ENCODE measurements at places on chromosomes 1 and 21.

- DNase-seq, result no peak
These were observed 1.1 kb upstream of the RCAN3 start for GRCh38 chr1:24501371-24502064.

GRCh38 chr1:3056641-3057040, 12.4 kb upstream of the PRDM16 start:
- DNase-seq, result no peak

DNA sequence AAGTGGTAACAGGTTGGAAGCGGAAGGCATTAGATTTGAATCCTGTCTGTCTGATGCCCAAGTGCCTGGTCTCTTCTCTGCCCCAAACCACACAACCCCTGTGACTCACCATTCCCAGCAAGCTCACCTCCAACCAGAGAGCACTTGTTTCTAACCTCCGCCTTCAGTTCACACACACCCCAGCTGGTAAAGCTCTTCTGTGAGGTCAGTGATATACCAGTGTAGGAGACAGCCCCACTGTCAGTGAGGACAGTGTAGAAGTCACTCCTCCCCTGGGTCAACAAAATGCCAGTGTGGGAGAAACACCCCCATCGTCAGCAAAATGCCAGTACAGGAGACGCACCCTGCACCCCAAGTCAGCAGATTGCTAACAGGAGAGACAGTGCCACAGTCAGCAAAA, 2.6 kb downstream of the RIMS3 start:
- no peak for DNase-seq

DNA sequence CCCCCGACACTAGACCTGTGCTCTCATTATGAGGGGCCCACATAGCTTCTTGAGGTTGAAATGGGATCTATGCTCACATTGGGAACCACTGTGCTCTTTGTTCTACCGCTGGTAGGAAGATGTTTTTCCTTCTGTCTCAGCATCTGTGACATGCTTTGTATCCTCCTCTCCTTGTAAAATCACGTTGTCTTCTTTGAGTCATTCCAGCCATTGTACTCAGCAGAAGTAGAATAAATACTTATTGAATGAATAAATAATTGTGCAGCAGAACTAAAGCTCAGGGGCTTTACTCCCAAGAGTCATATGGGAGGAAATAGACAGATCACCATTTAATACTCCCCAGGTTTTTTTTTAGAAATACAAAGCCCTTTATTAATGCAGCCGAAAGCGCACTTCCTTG, 66.3 kb upstream of the EDEM3 start:
- DNase-seq, result no peak

DNA sequence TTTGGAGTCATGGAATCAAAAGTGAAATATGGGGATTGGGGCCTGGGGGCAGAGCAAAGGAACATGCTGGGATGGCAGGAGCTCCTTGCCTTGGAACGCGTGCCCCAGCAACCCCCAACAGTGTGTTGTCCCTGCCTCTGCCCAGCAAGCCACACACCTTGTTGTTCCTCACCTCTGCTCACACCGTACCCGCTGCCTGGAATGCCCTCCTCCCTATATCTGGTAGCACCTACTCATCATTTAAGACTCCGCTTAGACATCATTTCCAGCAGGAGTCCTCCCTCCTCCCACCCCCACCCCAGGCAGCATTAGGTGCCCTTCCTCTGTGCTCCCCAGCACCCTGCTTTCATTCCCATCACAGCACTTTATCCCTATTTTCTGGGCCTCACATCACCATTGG, 7.8 kb downstream of the NECTIN4 start:
- DNase-seq, result no peak

- no peak for DNase-seq
These were observed 24.6 kb upstream of the COL9A2 start for GRCh38 chr1:40341491-40342380.

DNA sequence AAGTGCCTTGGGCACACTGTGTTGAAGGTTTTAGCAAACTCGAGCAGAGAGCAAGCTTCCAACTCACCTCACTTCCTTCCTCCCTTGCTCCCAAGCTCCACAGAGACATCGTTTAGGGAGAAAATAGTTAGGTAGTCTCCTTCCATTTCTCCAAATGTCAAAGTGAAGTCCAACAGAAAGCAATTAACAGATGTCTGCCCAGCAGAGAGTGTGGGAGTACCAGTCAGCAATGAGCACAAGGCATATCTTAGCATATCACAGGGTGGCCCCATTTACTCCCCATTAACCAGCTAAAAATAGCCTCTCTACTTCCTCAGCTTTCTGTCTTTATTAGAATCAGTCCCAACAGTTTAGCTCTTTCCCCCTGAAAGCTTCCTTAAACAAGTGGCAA, 334.2 kb upstream of the CAMK1G start:
- DNase-seq, result no peak

- no peak for DNase-seq
These were observed 16.4 kb upstream of the ATP1A1 start for GRCh38 chr1:116356673-116357072.

DNA sequence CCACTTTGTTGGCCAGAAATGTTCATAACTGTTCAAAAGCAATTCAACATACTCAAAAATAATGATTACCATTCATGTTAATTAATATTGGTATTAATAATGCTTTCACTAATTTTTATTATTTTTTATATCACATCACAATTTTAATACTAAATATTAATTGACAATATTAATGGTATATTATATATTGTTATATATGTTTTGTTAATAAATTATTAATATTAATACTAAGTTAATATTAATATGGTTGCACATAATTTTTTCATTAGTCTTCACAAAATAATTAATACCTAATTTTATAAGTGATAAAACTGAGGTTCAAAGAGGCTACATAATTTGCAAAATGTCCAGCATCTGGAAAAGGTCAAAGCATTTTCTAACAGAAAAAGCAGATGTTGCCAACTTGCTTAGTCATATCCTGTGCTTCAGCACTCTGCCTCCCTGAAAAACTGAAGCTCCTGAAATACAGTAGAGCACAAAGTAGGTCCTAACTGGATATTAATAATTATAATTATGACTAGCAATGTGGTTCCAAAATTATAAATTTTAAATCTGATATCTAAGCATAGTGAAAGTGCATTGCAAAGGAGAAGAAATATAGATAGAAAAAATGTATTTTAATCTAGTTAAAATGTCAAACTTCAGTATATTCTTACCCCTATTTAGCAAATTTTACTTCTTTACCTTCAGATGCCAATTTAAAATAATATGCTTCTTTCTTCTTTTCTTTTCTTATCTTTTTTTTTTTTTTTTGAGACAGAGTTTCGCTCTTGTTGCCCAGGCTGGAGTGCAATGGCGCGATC, 123.2 kb upstream of the TNFSF4 start:
- DNase-seq, result peak; percentile 26

DNA sequence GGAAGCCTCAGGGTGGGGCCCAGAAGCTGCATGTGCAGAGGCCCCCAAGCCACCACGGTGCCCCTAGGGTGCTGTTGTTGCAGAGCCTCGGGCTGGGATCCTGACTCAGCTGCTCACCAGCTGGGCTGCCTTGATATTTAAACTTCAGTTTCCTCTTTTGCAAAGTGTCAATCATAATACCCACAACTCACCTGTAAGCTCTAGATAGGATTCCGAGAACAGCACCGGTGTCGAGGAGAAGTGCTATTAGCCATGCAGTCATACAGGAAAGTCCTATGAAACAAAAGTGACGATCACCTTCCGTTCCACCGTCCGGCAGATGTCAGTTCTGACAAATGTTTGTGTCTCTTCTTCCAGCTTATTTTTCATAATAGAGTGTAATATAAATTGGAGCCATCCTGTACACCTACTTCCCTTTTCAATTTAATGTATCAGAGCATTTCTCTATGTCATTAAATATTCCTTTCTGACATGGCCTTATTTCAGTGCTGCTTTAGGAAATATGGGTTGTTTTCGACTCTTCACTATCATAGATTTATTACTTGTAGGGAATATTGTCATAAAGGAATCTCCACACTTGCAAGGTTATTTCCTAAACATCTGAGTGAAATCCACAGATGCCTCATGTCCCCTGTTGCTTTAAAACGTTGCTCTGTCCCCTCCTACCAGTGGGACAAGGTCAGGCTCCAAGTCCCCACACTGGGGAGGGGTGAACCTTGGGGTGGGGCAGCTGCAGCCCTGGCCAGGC, 100.8 kb downstream of the SIK1 start:
- DNase-seq, result no peak

- no peak for DNase-seq
These were observed 19.2 kb upstream of the MTARC1 start for GRCh38 chr1:220767312-220768125.

Measured in skeletal muscle cell (primary cell).